Activated naive CD4-positive, alpha-beta T cell (primary cell): ENCODE measurements at places on chromosomes 6 and 20.

GRCh38 chr20:15937179-15937578 lies 636.1 kb downstream of the KIF16B start:
- DNase-seq, result no peak

GRCh38 chr6:11097476-11097875 lies 3.8 kb downstream of the SMIM13 start:
- DNase-seq, result no peak

DNA sequence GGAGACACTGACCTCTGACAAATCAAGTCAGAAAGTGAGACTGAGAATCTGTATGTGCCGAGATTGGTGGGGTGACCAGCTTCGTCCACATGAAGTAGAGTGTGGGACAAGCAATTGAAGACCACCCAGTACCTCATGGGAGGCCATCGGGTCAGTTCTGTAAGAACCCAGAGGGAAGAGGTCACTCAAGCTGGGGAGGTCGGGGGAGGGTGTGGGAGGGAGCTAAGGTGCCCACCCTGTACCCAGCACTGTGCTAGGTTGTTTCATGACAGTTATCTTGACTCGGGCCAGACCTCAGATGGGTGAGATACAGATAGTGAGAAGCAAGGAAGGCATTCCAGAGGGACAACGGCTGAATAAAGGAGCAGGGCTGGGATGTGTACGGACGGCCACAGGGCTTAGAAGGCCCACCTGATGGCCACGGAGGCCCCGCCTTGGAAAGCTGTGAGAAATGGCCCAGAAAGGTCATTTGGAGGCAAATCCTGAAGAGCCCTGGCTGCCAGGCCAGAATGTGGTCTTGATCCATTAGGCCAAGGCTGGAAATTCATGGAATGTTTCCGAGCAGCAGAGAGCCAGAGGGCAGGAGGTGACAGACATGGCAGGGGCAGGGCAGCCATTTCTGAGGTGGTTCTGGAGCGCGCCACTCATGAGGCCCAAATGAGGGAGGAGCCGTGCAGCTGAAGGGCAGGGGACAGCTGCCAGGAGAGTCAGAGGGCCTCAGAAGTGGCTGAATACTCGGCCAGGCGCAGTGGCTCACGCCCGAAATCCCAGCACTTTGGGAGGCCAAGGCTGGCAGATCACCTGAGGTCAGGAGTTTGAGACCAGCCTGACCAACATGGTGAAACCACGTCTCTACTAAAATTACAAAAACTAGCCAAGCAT lies 7.7 kb downstream of the MMP24OS start:
- no peak for DNase-seq

GRCh38 chr20:9510911-9511310 lies 3.5 kb upstream of the LAMP5 start:
- no peak for DNase-seq

- no peak for DNase-seq
These were observed 16.4 kb upstream of the MICA start for GRCh38 chr6:31386977-31387376.

DNA sequence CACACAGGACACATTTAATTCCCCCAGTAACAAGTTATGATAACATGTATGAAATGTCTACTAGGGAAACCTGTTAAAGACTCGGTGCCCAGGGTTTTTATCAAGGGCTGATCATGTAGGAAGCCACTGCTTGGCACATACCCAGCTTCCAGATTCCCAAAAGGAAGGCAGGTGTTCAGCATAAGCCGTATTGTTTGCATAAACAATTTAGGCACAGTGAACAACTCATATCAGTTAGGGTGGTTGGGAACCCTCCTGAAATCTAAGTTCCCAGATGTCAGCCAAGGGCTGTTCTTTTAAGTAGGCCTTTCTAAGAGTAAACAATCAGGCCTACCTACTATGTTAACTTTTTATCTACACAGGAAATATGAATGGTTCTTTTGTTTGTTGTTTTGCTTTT lies 74.1 kb downstream of the ASXL1 start:
- DNase-seq, result no peak

DNA sequence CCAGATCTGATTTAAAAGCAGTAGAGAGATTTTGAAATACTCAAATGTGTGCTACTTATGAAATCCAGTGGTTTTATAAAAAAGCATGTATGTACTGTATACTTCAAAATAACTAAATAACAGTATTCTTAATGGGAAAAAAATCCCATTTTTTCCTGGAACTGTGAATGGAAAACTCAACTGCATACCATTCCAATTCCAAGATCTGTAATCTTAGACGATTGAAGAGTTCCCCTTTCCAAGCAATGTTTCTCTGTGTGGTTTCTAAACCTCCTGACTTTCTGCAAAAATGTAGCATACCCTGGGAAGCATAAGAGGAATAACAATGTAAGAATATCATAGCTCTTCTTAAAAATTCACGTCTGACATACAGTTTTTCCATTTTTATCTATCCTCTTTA lies 40.3 kb upstream of the HIVEP2 start:
- DNase-seq, result no peak

DNA sequence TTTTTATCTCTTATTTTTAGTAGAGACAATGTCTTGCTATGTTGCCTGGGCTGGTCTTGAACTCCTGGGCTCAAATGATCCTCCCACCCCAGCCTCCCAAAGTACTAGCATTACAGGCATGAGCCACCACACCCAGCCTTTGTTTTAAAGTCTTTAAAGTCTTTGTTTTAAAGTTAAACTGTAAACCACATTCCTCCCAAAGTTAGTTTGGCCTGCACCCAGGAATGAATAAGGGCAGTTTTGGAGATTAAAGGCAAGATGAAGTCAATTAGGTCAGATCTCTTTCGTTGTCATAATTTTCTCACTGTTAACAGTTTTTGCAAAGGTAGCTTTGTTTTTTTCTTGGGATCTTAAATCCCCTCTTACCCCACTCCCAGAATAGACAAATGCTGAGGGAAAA lies 63.8 kb downstream of the UBR2 start:
- DNase-seq, result no peak
